Activated T-helper 17 cell treated with anti-CD3 and anti-CD28 coated beads, Interleukin-2, amount 50 U/mL, for 72 hours (primary cell): ENCODE measurements at places on chromosomes 11 and 22.

GRCh38 chr11:122647736-122648275 lies 7.7 kb upstream of the UBASH3B start:
- no peak for ATAC-seq

DNA sequence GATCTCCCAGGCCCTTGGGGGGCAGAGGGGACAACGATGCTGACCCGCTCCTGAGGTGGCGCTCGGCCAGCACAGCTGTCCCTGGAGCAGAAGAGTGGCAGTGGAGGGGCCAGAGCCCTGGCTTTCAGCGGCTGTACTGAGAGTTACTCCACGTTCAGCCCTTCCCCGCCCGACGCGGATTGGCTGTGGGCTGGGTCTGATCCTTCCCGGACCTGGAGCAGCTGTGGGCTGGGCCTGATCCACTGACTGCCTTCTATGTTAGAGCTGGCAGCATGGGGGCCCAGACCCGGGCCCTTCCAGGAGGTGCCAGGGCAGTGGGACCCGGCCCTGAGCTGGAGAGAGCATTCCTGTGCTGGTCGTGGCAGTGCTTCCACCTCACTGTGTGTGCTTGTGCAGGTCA lies 27.8 kb downstream of the YWHAH start:
- no peak for ATAC-seq

DNA sequence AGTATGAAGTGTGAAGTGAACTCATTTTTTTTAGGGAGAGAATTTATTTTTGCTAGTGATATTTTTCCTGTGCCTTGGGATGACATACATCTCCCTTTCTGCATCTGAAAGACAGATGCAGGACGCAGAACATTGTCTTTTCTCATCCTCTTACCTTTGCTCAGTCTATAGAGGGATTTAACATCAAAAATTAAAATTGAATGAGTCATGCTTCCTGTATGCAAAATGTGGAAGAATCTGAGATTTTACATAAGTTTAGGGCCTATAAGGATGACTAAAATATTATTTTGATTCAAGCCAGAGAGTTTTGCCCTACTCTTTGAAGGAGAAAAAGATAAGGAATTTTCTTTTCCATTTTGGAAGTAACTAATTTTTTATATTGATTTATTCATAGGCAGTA lies 27.3 kb downstream of the XRCC6 start:
- ATAC-seq, result peak; percentile 29

GRCh38 chr11:119619665-119620064 lies 109.3 kb downstream of the NECTIN1 start:
- no peak for ATAC-seq

GRCh38 chr11:103716363-103716762 lies 320.1 kb upstream of the DDI1 start:
- ATAC-seq, result no peak

- ATAC-seq, result peak; percentile 47
These were observed at the start of gene FXYD6 for GRCh38 chr11:117876341-117877119. FXYD6 (minus strand) TSS chr11:117876658; CDS start chr11:117842776, 33,882 bp downstream.

DNA sequence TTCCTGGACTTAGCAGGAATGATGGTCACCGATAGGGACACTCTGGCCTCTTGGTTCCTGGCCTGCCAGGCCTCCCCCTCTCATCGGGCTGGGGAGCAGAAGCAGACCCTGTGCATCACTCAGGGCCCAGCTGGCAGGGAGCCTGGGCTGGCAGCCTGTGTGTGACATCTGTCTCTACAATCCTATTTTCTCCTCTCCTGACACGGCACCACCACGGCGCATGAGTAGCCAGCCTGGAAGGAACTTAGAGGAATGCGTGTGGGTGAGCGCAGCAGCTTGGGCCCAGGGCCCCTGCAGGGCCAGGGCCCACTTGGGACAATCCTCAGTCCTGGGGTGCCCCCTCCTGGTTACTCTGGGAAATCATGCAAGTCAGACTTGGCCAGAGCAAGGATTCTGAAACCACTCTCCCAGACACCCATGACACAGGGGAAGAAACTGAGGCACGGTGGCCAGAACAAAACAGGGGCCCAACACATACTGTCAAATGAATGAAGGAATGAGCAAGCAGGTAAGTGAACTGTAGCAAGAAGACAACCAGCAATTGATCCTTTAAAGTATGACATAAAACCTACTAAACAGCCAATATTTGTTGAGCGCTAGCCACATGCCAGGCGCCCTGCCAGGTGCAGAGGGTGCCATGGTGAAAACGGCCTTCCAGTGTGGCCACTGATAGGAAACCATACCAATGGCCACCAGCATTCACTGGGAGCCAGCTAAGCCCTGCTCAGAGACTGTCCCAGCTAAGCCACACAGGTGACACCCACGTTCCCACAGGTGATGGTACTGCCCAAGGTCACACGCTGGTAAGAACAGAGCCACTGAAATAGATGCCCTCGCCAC lies 13.3 kb downstream of the RSPH14 start:
- ATAC-seq, result peak; percentile 77

GRCh38 chr11:121892131-121892681 lies 223.8 kb downstream of the BLID start:
- ATAC-seq, result no peak

DNA sequence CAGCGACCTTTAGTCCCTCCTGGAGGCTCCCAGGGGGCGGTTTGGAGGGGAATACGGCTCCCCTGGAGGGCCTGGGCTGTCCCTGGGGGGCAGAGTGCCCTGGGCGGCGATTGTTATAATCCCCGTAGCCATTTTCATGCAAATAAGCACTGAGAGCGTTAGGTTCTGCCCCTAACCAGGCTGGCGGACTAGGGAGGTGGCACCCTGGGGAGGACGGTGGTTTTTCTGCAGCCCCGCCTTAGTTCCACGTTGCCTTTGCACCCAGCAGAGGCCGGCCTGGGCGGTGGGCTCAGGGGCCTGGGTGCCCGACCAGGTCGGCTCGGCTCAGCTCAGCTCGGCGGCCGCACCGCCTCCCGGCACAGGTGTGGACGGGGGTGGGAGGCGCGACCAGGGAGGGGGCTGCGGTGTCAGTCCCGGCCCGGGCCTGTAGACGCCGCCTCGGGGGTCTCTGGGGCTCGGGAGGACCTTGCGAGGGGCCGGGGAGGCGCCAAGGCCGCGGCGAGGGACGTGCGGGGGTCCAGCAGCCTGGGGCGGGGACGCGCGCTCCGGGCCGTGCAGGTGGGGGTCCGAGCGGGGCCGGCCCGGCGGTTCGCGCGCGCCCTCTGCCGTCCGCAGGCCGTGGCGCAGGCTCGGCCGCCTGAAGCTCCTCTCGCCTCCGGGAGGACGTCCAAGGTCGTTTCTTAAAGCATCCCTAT lies 2.3 kb upstream of the DUSP8 start:
- ATAC-seq, result peak; percentile 59

DNA sequence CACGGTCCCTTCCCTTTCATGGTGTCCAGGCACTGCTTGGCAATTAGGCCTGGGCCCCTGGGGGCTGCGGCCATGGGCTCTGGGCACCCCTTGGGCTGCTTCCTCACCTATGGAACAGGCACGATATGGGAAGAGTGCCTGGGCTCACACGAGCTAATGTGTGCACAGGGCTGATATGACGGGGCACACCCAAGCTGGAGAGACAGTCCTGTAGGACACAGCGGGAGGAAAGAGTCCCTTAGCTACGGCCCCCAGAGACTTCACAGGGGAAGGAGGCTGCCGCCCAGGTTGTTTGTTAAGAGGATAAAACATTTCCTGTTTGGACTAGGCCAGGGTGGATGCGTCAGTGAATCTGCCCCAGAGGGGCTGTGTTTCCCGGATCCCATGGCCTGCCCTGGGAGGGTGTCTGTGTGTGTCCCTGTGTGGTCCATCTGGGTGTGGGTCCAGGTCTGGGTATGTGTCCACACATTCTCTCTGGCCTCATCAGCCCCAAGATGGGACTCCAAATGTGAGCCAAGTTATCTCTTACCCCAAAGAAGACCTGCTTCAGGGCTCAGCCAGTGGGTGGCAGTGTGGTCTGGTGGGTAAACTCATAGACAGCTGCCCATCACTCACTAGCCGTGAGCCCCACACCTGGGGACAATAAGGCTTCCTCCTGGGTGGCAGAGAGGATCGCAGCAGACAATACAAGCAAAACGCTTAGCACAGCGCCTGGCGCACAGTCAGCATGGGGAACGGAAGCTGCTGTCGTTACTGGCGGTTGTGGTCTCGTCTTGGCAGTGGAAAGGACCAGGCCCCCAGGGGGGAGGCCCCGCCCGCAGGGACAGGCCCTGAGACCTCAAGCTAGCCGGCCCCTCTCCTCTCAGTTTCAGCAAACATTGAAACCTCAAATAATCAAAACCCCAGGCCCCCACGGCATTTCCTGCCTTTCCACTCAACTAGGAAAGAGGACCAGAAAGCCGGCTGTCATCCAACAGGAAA lies 3.2 kb upstream of the EMID1 start:
- ATAC-seq, result peak; percentile 98

GRCh38 chr11:111417011-111417765 lies 38.1 kb upstream of the POU2AF1 start:
- peak; percentile 55 for ATAC-seq

- no peak for ATAC-seq
These were observed 163.8 kb downstream of the SWAP70 start for GRCh38 chr11:9827708-9828107.

GRCh38 chr11:93220078-93220477 lies 22.3 kb upstream of the SLC36A4 start:
- no peak for ATAC-seq

GRCh38 chr22:25663654-25664053 lies 78.3 kb upstream of the MYO18B start:
- no peak for ATAC-seq

GRCh38 chr11:2269601-2270321 lies 627 bp downstream of the ASCL2 start:
- peak; percentile 19 for ATAC-seq

DNA sequence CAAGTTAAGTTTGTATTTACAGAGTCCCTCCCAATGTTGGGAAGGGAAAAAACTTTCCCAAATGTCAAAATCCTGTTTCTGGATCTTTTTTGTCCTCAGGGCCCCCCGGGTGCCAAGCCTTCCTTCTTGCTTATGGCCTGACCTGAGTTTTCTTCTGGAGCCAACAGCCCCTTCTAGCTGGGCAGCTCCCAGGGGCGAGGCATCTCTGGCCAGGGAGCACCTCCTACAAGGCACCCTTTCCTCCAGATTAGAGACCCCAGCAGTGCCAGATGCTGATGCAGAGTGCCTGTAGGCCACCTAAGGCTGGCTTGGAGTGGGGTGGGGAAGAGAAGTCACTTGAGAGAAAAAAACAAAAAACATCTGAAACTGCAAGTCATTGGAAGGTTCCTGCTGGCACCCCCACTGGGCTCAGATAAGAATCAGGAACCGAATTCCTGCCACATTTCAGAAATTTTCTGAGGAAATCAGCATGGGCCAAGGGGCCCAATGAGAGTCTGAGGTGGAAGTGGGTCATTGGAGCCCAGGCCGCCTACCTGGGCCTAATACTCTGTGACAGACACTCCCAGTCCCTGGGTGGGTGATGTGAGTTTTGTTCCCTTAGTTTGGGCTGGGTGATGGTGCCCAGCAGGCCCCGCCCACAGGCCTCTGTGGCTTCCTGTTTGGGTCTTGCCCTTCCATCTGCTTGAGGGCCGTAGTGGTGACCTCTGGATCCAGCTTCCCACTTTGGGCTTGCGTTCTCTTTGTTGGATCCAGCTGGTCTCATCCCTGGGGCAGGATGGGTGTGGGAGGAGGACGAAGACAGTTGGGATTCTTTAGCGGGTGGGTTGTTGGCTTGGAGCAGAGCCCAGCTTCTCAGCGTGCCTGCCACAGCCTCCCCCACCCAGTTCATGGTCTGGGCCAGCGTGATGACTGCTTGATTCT lies 40.6 kb downstream of the PARVA start:
- no peak for ATAC-seq

DNA sequence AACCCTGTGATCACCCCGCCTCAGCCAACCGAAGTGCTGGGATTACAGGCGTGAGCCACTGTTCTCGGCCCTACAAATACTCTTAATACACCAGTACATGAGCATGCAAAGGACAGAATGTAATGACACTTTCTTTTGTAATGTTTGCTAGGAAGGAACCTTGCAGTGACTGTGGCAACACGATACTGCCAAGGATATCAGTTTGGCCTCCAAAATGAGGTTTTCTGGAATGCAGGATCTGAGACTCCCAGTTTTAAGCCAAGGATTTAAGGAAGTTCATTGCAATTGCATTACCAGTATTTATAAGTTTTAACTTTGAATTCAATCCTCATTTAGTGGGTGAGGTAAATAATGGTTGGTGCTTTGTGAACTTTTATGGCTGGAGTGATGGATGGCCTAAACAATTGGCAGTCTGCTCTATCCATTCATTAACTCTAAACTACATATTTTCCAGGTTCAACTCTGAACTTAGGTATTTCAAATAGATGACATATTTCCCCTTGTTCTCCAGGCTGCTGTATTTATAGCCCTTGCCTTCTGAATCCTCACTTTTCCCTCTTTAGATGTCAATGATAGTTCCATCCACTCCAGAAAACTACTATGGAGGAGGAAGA lies 330.3 kb downstream of the C11orf87 start:
- ATAC-seq, result no peak

GRCh38 chr22:20595461-20595860 lies 88.1 kb downstream of the MED15 start:
- no peak for ATAC-seq
